AG10803 (cell line): ENCODE measurements at places on chromosomes 1 and 21.

GRCh38 chr1:59061876-59062275, 235.0 kb upstream of the FGGY start:
- peak; percentile 97 for DNase-seq

DNA sequence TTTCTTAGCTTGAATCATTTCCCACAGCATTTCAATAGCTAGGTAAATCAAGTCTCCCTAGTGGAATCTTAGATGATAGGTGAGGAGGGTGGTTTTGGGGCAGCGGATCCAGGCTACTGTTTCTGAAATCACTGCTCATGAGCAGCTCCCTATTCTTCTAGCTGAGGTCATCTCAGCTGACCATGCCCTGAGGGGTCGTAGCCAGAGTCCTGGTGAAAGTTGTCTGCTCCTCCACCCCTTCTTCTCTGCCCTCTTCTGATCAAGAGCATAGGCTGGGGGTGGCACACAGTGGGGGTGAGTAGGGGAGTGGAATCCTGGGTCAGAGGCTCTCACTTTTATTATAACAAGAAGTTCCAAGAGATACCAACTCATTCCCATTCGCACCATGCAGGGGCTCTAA, 76.2 kb downstream of the SLC16A1 start:
- no peak for DNase-seq

GRCh38 chr21:43211072-43211759, 42.4 kb downstream of the CRYAA start:
- DNase-seq = no peak

- no peak for DNase-seq
These were observed 82.9 kb downstream of the BEND5 start for GRCh38 chr1:48693674-48694320.

DNA sequence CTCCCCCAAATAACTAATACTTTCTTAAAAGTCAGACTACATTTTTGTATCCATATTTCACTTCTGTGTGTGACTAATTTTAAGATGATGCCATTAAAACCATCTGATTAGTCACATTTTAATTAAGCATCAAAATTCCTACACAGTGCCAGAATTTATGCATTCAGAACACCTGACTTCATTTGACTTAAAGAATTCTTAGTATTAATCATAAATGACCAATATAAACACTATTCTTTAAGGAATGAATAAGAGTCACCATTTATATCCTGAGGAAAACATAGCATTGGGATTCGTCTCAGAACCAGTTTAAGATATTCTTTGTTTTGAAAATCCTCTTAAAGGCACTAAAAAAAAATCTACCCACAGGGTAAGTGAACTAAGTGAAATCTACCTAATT, 37.0 kb downstream of the TM2D1 start:
- peak; percentile 3 for DNase-seq

GRCh38 chr1:224851210-224851847, 78.1 kb upstream of the DNAH14 start:
- peak; percentile 58 for DNase-seq

DNA sequence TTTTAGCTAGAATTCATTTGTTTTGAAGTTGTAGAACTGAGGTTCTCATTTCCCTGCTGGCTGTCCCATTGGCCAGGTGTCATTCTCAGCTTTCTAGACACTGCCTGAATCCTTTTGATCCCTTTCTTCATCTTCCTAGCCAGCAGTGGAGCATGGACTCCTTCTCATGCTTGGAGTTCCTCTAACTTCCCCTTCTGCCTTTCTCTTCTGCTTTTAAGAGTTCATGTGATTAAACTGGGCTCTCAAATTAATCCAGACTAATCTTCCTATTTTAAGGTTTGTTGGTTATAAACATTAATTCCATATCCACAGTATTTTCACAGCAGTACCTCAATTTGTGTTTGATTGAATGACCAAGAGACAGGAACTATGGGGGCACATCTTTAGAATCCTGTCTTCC, 52.3 kb downstream of the ADAMTS5 start:
- DNase-seq = no peak

- no peak for DNase-seq
These were observed 10.0 kb downstream of the ARF1 start for GRCh38 chr1:228092342-228093049.

- no peak for DNase-seq
These were observed 367.4 kb downstream of the RPS6KC1 start for GRCh38 chr1:213418268-213419071.

- peak; percentile 68 for DNase-seq
These were observed 5.7 kb downstream of the KRTCAP2 start for GRCh38 chr1:155167166-155168104.

DNA sequence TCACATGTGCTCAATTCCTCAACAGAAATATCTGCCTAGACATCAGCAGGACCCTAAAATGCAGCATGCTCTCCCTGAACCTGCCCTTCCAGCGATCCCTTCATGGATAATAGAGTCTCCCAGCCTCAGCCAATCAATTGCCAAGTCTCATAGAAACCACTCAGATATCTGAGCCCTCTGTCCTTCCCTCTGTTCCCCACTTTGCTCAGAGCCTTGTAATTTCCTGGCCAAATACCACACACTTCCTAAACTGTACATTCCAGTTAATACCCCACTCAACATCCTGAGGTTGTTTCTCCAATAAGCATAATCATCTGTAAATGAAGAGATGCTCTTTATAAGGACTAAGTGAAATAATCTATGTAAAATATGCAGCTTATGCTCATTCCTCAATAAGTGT, 59.3 kb upstream of the PTGFRN start:
- DNase-seq = no peak

DNA sequence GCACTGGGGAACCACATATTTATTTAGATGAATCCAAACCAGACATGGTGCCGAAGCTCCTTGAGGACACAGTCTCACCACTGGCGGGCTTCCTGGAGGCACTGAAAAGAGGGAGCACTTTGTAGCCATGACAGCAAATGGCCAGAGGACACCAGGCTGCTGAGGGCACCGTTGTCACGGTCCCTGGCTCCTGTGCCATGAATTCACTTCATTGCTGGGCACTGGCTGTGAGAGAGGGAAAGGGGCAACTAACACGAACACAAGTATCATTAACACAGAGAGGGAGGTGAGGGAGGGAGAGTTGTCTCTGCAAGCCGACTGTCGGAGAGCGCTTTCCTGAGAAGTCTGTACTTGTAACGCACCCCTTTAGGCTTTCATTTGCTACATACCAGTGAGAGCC, 9.4 kb upstream of the PSRC1 start:
- DNase-seq = no peak

DNA sequence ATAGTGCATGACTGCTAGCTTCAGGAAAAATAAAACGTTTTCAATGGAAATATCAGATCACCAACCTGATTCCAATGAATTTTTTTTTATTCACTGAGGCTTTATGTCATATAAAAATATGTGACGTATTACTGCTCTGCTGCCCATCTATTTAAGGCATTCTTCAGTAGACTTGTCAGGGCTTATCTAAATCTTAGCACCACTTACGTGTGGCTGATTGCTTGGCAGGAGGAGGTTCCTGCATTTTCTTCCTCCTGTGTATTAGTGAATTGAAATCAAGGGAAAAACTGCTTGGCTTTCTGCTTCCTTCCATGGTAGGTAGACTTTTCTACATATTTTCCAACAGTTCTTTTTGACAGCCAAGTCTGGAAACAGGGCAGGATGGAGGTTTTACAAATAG, 80.3 kb downstream of the ROR1 start:
- no peak for DNase-seq

DNA sequence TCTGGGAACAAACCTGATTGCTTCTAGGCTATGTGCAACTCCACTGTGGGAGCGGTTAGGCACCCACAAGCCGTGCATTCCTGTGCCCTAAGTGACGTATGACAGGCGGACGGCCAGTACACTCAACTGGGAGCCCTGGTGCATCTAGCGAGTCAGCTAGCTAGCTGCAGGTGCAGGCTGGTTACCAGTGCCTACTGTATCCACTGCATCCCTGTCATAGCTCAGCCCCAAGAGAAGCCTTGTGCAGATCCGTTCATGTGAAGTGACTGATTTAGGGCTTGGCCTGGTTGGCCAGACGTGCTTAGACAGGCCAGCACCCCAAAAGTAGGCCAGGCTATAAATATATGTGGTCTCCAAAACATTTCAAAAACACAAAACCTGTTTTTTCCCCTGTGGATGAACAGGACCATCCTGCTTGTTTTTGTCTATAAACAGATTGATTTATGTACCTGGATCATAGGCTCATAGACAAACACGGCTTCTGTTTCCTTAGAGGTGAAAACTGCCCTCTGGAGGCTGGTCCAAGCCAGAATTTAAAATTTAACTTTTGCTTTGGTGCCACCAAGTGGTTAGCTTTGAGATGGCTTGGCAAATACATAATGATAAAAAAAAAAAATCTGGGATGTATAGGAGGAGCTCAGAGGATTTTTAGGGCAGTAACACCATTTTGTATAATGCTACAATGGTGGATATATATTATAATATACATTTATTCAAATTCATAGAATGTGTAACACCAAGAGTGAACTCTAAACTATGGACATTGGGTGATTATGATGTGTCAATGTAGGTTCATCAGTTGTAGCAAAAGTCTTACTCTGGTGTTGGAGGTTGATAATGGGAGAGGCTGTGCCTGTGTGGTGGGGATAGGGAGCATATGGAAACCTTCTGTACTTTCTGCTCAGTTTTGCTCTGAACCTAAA, 68.5 kb downstream of the GIPC2 start:
- DNase-seq = peak; percentile 75

GRCh38 chr1:211538287-211538686, 40.7 kb downstream of the SLC30A1 start:
- DNase-seq = no peak

- DNase-seq = no peak
These were observed 177.7 kb downstream of the VAV3 start for GRCh38 chr1:107787299-107787698.

DNA sequence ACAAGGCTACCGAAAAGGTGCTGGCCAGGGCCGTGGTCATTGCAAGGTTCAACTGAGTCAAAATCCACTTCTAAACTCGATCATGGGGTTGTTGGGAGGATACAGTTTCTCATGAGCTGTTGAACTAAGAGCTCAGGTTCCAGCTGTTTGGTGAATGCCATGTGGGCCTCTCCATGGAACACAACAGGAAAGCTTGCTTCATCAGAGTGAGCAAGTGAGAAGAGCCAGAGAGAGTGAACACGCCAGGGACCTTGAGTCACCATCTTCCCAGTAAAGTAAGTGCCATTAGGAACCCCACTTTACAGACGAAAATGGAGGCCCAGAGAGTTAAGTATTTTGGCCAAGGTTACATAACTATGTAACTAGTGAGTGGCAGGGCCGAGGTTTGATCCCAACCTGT, 475.1 kb upstream of the VAMP3 start:
- no peak for DNase-seq

GRCh38 chr1:1419813-1420653, 1.0 kb downstream of the ANKRD65 start:
- DNase-seq = no peak

DNA sequence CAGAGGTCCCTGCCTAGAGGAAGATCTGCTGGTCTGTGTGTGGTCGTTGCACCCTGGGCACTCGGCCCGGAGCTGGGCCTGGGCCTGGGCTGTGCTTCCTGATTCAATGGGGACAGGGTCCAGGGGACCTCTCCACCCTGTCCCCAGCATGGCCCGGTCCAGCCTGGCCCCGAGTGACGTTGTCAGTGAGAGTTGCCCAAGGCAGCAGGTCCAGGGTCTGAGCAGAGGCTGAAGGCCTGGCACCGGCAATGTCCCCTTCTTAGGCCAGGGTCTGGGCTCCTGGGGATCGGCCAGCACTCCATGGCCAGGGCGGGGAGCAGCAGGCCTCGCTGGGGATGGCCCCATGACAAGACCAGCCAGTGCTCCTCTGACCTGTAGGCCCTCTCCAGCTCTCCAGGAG, 15.6 kb upstream of the PEX10 start:
- DNase-seq = no peak

- DNase-seq = no peak
These were observed at the start of the genes ADORA3 and TMIGD3 for GRCh38 chr1:111503585-111504060. Gene ADORA3 (minus strand): TSS chr1:111503633. CDS start chr1:111503354, 279 bp downstream. Gene TMIGD3 (minus strand): TSS chr1:111503633. CDS start chr1:111503354, 279 bp downstream.

DNA sequence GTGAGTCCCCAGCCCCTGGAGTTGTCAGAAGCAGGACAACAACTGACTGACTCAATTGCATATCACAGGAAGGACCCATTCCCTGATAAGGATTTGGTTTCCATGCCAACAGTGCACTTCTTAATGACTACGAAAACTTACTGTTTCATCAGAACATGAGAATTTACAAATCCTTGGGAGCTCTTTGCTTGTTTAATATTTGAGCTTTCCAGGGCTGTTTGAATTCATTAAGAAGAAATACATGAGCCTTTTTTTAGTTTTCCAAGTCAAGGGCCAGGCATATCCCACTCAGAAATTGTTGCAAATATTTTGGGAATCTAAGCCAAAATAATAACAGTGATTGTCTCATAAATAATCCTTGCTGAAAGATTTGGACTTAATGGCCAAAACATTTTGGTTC, 27.2 kb upstream of the COL24A1 start:
- DNase-seq = no peak

DNA sequence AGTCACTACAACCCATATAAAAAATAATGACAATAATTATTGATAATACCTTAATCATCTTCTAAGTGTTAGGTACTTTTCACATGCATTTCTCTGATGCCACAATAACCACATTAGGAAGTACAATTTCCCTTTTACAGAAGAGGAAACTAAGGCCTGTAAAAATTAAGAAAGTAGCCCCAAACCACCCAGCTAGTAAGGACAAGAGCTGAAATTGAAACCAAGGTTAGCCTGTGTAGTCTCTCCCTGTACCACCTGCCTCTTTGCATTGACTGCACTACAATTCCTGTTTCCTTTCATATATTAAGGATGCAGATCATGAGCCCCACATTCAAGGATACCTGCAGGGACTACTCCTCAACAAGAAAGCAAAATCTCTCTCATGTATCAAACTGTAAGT, 288.8 kb downstream of the GPATCH2 start:
- DNase-seq = no peak

GRCh38 chr1:51898090-51898734, 19.7 kb upstream of the NRDC start:
- DNase-seq = peak; percentile 97

- peak; percentile 10 for DNase-seq
These were observed 815.6 kb downstream of the LTN1 start for GRCh38 chr21:28177124-28177523.

DNA sequence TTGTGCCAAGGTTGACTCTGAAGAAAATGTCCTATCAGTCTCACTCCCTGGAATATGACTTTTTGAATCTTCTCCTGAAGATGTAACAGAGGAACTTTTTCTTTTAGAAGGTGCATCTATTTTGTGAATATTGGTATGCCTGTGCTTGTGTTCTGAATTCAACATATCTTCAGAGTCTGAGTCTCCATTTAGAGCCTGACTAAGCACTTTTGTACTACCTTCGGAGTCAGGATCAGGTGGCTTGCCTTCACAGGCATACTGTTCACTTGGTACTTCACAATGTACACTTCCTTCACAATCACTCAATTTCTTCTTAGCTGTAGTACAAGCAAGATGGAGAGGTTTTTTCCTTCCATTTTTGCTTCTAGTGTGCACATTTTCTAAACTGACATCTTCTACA, 13.6 kb upstream of the PSMG1 start:
- DNase-seq = no peak

- no peak for DNase-seq
These were observed 59.9 kb upstream of the FBXO28 start for GRCh38 chr1:224054012-224054411.

DNA sequence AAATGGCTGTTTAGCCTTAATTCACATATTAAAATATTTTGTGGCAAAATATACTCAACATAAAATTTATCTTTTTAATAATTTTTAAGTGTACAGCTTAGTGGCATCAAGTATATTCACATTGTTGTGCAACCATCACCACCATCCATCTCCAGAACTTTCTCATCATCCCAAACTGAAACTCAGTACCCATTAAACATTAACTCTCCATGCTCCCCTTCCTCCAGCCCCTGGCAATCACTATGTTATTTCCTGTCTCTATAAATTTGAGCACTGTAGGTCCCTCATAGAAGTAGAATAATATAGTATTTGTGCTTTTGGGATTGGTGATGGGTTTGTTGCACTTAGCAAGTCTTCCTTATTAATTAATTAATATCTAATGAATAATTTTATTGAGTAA, 29.4 kb downstream of the CCN1 start:
- DNase-seq = no peak
